ENCODE measurements at places on chromosomes 3 and 15. TPM values are rescaled to one million over a fixed set of nuclear protein-coding genes. Genes with fewer than 3 reads are reported as not detected.

The ROPN1 gene
- total RNA-seq = 1.3 TPM

The KBTBD13 gene
- not detected for total RNA-seq

The ARGFX gene
- not detected for total RNA-seq

The CCR1 gene
- total RNA-seq = 0.59 TPM

The MNS1 gene
- 9.6 TPM for total RNA-seq

The EPHB3 gene
- 5.5 TPM for total RNA-seq

The INTS14 gene
- total RNA-seq = 50.0 TPM

The FGD5 gene
- 5.3 TPM for total RNA-seq

The NRROS gene
- total RNA-seq = 2.7 TPM

The CYP1A2 gene
- total RNA-seq = not detected

The HES1 gene
- total RNA-seq = 38.2 TPM

The SOX14 gene
- not detected for total RNA-seq

The CAND2 gene
- under 0.01 TPM for total RNA-seq

The DGKG gene
- 15.3 TPM for total RNA-seq

The SMCO1 gene
- total RNA-seq = not detected

The HERC2 gene
- total RNA-seq = 20.4 TPM

The GP5 gene
- not detected for total RNA-seq

The SERPINI1 gene
- total RNA-seq = 1.9 TPM

The DNAJC19 gene
- total RNA-seq = 47.0 TPM

The FBXL22 gene
- 0.60 TPM for total RNA-seq

The ULK3 gene
- total RNA-seq = 15.1 TPM
